ENCODE measurements at places on chromosomes 16 and 17.

GRCh38 chr16:76879420-76879819, 311.6 kb upstream of the MON1B start:
- DNase-seq, result no peak

GRCh38 chr17:70891306-70891705, 722.0 kb downstream of the KCNJ2 start:
- DNase-seq, result no peak

- no peak for DNase-seq
Observed at GRCh38 chr17:76238847-76239537, 1.3 kb downstream of the RNF157 start.

DNA sequence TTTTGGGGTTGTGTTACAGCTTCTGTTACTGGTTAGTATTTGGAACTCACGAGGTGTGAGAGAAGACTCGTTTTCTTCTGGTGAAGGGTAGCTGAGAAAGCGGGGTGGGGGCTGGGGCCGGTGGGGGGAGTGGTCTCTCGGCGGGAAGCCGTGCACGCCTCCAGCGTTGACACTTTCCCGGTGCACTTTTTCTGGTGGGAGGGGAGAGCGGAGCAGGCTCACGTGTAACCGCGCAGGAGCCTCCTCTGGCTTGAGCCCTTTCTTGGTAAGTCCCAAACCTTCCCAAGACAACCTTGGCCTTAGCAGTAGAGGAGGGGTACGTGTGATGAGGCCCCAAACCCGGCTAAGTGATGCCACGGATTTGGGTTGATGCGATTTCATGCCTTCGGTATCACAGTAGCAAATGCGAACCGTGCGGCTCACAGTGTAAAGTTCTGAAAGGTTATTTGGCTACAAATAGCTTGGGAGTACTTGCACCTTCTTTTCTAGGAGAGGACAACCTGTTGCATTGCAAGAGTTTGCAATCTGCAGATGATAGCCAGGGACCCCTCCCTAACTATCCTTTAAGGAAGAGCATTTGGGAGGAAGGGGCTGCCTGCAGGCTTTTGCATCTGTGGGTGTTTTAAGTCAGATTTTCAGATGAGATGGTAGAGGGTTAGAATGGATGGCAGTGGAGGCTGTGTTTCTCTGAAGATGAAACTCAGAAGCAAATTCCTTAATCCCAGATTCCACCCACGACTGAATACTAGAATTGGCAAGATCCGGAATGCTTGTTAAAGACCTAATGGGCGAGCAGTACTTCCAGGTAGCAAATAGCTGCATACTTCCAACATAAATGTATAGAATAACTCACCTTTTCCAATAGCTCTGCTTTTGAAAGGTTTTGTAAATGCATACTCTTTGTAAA, 1.5 kb downstream of the HLF start:
- DNase-seq, result no peak

DNA sequence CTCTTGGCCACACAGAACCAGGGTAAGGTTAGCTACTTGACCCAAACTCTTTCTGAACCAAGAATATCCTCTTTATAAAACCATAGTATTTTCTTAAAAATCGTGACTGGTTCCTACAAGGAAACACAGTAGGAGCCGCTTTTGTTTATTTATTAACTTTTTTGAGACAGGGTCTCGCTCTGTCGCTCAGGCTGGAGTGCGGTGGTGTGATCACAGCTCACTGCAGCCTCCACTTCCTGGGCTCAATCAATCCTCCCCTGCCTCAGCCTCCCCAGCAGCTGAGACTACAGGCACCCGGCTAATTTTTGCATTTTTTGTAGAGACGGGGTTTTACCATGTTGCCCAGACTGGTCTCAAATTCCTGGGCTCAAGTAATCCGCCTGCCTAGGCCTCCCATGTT, 14.7 kb upstream of the LITAF start:
- DNase-seq, result no peak

DNA sequence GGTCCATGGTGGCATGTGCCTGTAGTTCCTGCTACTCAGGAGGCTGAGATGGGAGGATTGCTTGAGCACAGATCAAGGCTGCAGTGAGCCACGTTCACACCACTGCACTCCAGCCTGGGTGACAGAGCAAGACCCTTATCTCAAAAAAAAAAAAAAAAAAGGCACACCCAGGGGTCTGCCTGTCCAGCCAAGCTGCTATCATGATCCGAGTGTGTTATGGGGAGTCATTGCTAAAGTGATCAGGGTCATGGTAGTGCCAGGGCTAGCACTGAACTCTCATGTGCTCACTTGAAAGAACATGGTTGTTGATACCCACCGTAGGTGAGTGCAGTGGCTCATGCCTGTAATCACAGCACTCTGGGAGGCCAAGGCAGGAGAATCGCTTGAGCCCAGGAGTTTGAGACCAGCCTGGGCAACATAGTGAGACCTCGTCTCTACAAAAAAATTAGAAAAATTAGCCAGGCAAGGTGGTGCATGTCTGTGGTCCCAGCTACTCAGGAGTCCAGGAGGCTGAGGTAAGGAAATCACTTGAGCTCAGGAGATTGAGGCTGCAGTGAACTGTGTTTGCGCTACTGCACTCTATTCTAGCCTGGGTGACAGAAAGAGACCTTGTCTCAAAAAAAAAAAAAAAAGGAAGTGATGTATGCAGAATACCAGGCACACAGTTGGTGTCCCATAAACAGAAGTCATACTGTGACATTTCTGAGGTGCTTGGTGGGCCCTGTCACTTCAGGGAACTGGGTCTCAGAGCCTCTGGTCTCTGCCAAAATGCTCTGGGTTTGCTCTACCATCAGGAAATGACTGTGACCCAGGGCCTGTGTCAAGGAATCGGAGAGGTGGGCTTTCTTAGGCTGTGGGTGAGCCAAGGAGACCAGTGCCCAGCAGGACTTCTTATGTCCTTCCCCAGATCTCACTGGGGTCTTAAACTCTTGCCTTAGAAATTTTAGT, 2.2 kb downstream of the PRM1 start:
- DNase-seq, result no peak

DNA sequence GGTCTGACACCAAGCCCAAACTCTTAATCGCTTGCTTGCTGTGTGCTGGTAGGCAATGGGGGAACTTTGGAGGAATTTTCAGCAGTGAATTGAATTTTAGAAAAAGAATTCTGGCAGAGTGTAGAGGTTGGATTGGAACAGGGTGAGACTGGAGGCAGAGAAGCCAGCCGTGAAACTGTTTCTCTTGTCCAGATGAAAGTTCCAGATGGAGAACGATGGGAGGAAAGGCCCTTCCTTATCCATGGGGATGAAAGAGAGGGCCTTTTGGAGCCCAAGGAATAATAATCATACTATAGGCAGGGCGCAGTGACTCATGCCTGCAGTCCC, 26.0 kb downstream of the NEUROD2 start:
- no peak for DNase-seq

GRCh38 chr17:75146592-75146991, 7.7 kb downstream of the JPT1 start:
- DNase-seq, result no peak

- DNase-seq, result no peak
Observed at GRCh38 chr17:61759362-61759761, 104.0 kb downstream of the BRIP1 start.

- peak; percentile 58 for DNase-seq
Observed at GRCh38 chr17:48051706-48052486, 3.7 kb downstream of the NFE2L1 start.

- DNase-seq, result no peak
Observed at GRCh38 chr17:19673623-19674022, 25.1 kb downstream of the ALDH3A2 start.

DNA sequence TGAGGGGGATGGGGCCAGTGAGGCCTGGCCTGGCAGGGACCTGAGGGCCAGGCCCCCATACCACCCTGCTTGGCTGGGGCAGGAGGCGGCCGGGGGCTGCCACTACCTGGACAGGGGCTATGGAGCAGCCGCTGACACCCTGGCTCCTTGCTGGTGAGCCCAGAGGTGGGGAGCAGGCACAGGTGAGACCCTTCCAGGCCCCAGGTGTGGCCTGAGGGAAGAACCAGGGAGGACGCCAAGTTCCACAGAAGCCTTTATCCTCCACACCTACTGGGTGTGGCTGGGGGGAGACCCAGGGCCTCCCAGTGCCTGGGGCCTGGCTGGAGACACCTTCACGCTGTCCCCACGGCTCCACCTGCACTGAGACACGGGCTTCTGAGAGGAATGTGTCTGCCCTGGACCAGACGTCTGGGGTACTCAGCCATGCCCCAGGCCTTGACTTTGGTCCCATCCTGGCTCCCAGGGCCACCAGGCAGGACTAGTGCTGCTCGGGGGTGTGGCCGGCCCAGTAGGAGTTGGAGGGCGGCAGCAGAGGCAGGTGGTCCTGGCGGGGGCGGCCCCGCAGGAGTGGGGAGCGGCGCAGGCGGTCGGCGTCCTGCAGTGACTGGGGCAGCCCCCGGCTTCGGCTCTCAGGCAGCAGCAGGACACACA, 4.7 kb downstream of the SLC22A31 start:
- DNase-seq, result no peak

DNA sequence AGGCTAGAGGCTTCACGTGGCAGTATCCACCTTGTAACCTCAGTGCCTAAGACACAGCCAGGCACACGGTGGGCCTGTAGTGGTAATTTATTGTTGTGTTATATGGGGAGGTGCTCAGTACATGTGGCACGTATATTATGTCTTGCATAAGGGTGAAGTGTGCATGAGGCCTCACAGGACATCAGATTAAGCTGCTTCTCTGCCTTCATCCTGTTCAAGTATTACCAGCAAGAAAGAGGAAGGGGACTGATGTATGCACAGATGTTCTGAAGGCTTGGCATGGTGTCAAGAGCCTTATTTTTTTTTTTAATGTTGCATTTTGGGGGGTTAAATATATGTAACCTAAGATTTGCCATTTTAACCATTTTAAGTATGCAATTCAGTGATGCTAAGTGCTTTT, 71.6 kb downstream of the ABCC1 start:
- DNase-seq, result no peak

- no peak for DNase-seq
Observed at GRCh38 chr17:82272495-82273326, 789 bp downstream of the CSNK1D start.

DNA sequence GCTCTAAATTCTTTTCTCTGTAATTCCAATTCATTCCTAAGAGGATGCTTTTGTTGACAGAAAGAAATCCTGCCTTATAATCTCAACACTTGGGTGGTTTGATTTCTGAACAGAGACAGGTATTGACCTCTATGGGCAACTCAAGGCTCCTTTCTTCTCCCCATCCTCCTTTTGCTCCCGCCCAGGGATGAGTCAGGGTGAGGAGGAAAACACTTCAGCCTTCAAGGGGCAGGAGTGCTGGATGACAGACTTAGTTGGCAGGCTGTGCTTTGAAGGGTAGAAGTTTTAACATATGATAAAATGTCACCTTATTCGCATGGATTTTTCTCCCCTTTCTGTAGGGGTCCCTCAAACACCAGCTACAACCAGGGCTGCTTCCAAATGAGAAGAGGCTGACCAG, 16.7 kb upstream of the TOM1L1 start:
- no peak for DNase-seq

- no peak for DNase-seq
Observed at GRCh38 chr16:57163842-57164241, 22.0 kb downstream of the PSME3IP1 start.

DNA sequence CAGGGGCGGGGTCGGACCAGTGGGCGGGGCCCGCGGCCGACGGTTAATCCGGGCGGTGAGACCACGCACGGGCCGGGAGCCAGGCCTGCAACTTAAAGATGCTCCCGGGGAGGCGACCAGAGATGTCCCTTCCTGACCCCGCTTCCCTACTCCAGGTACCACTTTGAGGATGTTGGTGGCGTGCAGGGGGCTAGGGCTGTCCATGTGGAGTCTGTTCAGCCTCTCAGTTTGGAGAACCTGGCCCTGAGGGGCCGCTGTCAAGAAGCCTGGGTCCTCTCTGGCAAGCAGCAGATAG, 580 bp downstream of the RANGRF start:
- DNase-seq, result no peak

DNA sequence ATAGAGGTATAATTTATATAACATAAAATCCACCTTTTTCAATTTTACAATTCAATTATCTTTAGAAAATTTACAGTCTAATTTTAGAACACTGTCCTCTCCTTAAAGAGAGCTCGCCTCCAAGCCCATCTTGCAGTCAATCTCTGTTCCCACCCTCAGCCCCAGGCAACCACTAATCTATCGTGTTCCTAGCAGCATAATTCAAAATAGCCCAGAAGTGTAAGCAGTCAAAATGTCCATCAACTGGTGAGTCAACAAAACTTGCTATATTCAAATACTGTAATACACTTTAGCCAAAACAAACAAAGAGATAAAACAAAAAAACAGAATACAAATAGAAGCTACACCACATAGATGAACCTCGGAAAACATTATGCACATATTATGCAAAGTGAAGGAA, 1006.8 kb upstream of the EEF2KMT start:
- no peak for DNase-seq

DNA sequence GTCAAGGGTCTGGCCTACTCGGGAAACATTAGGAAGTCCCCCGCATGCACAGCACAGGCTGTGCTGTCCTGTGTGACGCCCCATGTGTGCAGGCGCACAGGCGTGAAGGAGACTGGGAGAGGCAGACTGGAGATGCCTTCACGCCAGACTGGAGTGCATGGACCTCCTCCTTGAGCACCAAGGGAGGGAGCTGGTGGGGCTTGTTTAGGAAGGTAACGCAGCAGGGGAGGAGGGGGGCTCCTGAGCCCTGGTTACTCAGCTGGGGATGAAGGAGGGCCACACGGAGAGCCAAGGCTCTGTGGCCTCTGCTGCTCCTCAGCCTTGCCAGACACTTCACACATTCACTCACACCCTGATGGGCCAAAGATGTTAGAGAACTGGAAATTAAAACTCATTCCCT, 7.7 kb downstream of the HSDL1 start:
- DNase-seq, result no peak

Measured in renal cortex interstitium (tissue), 15 donors.